ENCODE measurements at places on chromosomes 1 and 21.
A peak's percentile ranks its signal among the peaks of the same experiment; 100 is the strongest.

DNA sequence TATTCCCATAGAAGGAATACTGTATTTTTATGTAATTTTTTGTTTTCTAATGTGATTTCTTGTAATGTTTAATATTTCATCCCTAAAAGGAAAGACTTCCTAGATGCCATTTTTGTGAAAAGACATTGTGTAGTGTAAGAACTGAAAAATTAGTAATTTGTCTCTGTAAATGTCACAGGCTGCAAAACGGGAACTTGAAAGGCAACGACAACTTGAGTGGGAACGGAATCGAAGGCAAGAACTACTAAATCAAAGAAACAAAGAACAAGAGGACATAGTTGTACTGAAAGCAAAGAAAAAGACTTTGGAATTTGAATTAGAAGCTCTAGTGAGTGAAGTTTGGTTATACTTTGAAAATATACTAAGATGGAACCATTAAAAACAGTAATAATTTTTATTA is 132.2 kb downstream of the ITSN1 start:
- no peak for DNase-seq

DNA sequence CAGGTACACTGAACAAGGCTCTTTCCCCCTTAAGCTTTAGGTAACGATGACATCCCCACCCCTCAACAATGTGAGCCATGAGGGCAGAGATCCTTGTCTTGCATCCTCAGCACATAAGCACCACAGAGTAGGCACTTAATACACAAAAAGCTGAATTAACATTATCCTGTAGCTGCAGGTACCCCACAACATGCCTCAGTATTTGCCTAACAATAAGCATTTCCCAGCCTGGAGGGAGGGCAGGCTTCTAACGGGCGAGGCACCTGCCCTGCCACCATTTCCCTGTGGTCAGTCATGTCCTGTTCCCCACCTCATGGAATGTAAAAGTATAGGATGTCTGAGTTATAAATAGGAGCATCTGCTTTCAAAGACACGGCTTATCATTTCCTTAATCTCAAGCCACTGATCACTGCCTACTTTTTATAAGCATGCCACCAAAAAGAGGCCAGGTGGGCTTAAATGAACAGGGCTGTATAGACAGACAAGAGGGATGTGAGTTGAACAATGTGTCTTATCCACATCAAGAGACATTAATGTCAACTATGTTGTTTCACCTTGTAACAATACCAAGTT is 3.4 kb downstream of the CAPZB start:
- no peak for DNase-seq

DNA sequence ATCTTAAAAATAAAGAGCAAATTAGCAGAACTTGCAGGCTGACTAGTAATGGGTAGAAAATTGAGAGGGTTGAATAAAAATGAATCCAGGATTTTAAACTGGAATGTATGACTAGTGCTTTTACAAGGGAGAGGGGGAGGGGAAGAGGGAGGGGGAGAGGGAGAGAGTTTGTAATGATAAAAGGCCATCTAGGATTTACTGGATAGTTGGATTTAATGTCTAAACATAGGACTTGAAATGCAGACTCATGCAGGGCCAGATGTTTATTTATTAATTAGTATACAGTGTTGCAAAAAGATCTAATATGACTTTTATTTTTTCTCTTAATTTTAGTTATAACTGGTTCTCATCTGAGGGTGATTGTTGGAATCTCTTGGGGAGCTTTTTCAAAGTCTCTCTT is 4.3 kb downstream of the ZNF326 start:
- DNase-seq: no peak

GRCh38 chr1:104853276-104853675 is 1103.6 kb downstream of the AMY1C start:
- DNase-seq: no peak

- no peak for DNase-seq
These were observed 63.9 kb upstream of the GOLT1A start for GRCh38 chr1:204277563-204278219.

GRCh38 chr1:27574871-27575831 is 28.8 kb downstream of the AHDC1 start:
- no peak for DNase-seq

GRCh38 chr1:24696041-24696755 is 49.0 kb upstream of the CLIC4 start:
- DNase-seq: no peak

- DNase-seq: no peak
These were observed 30.7 kb downstream of the SLC2A1 start for GRCh38 chr1:42927920-42928505.

- no peak for DNase-seq
These were observed 6.2 kb upstream of the AADACL3 start for GRCh38 chr1:12709696-12710095.

DNA sequence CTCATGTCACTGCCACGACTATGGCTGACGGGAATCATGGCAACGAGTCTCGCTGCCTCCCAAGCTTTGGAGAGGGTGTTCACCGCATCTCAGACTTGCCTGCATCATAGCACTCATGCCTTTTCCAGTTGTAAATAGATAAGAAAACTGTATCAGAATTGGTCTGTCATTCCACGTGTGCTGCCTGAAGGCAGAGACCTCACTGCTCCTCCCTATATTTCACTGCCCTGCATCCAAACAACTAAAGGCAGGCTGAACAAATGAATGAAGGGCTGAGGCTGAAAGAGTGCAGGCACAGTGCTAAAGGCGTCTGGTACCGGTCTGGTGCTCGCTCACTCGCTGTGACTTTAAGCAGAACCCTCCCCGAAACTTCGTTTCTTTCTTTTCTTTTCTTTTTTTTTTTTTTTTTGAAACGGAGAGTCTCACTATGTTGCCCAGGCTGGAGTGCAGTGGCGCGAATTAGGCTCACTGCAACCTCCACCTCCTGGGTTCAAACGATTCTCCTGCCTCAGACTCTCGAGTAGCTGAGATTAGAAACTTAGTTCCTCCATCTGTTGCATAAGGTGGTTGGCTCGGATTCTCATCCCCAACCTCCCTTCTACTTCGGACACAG is 542 bp downstream of the EIF2B3 start:
- DNase-seq: no peak

GRCh38 chr21:19343711-19344110 is 940.1 kb upstream of the TMPRSS15 start:
- DNase-seq: no peak

DNA sequence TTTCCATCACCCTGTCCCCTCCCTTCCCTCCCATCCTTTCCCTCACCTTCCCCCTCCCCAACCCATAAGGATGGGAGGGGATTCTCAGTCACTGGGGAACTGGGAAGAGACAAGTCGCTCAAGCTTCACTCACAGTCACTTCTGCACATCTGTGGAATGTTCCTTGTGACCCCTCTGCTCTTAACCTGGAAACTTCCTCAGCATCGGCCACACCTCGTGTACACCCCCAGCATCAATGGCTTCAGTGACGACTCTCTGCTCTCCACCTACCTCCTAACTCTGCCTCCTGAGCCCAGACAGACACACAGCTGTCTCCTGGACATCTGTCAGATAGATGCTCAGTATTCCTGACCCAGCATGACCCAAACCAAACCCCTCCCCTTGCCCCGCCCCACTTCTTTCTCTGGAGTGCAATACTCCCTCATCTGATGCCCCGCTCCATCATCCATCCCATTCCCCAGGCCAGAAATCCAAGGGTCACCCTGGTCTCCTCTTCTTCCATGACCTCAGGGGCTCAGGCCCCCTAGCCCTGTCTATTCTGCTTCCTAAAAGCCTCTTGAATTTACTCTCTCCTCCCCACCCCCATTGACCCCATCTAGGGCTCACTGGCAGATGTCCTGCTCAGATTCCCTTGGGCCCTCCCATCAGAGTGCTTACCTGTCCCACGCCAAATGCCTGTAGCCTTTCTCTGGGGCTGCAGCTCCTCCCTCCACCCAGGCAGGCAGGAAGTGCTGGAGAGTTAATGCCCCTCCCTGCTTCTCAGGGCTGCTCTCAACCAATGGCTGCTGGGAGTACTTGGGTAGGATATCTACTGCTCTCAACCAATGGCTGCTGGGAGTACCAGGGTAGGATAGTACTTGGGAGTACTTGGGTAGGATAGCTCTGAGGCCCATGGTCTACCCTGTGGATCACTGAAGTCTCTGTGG is 83.1 kb upstream of the CSF3R start:
- no peak for DNase-seq

- no peak for DNase-seq
These were observed 451.4 kb upstream of the ADGRL2 start for GRCh38 chr1:81349194-81349965.

- DNase-seq: peak; percentile 51
These were observed 540 bp downstream of the ARHGEF2 start for GRCh38 chr1:155977690-155978324.

GRCh38 chr1:7640920-7641585 is 130.0 kb upstream of the VAMP3 start:
- DNase-seq: no peak

GRCh38 chr1:33327587-33328325 is 6.9 kb upstream of the A3GALT2 start:
- no peak for DNase-seq

- peak; percentile 61 for DNase-seq
These were observed 123.9 kb upstream of the VAMP3 start for GRCh38 chr1:7646981-7647901.

GRCh38 chr1:60101516-60101915 is 27.9 kb upstream of the C1orf87 start:
- DNase-seq: no peak

- DNase-seq: no peak
These were observed 48.4 kb downstream of the LTN1 start for GRCh38 chr21:28944296-28944695.

DNA sequence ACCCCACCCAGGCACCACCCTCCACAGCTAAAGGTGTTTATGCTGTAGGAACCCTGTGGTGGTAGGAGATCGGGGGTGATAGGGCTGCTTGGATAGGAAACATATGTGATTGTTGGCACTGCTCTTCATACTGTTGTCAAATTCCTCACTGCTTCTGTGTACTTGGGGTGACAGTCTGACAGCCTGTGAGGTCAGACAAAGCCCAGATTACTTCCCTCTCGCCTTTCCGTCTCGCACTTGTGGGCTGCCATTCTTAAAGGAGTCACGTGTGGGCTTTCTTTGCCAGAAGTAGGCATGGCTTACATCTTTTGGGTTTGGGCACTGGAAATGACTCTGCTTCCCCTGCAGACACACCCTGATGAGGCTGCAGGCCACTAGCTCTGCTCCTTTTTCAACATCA is 363.8 kb downstream of the DISC1 start:
- DNase-seq: no peak

GRCh38 chr1:149927056-149927562 is 494 bp downstream of the SF3B4 start:
- DNase-seq: no peak

- DNase-seq: peak; percentile 61
These were observed 8.0 kb upstream of the COL6A1 start for GRCh38 chr21:45973475-45974072.

GRCh38 chr1:51792864-51793263 is 85.7 kb downstream of the NRDC start:
- no peak for DNase-seq

DNA sequence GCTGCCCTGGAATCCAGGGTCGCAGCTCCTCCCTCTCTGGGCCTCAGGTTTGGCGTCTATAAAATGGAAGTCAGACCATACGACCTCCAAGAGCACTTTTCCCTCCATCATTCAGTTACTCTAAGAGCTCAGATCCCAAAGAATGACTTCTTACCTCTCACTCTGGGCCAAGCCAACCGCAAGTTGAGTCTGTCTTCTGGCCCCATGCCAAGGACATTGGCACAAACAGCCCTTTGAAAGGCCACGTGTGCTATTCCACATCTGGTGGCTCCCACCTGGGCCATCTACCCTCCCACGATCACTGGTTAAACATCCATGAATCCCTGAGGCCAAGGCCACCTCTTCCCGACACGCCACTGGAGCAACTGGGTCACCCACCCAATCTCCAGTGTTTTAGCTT is 12.4 kb downstream of the SLC2A7 start:
- DNase-seq: no peak

- DNase-seq: no peak
These were observed 36.5 kb downstream of the MCOLN2 start for GRCh38 chr1:84960371-84960770.

DNA sequence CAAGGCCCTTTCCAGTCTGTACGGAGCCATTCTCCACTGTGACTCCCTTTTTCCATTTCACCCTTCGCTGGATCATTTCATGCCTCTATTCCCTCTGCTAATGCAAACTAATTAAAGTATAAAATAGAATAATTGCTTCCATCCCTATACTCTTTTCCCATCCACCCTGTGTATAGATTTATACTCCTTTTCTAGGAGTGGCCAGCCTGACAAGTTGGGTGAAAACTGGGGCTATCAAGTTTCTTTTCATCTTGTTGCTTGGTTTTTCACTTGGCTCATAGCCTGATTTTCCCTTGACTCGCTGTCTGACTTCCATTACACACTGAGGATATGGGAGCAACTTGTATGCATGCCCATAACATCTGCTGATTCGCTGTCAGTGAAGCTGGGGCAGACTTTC is 107.0 kb downstream of the PLXNA2 start:
- no peak for DNase-seq

DNA sequence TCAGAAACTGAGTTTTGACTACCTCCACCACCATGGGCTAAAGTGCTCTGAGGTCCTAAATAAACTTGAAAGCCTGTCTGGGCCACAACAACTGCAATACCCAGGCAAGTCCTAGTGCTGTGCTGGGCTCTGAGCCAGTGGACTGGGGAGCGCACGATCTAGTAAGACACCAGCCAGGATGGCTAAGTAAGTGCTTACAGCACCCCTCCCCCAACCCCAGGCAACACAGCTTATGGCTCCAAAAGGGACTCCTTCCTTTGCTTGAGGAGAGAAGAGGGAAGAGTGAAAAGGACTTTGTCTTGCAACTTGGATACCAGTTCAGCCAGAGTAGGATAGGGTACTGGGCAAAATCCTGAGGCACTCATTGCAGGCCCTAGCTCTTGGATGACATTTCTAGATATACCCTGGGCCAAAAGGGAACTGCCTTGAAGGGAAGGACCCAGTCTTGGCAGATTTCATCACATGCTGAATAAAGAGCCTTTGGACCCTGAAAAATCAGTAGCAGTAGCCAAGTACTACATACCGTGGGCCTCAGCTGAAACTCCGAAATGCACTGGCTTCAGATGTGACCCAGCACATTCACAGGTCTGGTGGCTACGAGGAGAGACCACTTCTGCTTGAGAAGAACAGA is 1.6 kb downstream of the C1orf105 start:
- DNase-seq: no peak

DNA sequence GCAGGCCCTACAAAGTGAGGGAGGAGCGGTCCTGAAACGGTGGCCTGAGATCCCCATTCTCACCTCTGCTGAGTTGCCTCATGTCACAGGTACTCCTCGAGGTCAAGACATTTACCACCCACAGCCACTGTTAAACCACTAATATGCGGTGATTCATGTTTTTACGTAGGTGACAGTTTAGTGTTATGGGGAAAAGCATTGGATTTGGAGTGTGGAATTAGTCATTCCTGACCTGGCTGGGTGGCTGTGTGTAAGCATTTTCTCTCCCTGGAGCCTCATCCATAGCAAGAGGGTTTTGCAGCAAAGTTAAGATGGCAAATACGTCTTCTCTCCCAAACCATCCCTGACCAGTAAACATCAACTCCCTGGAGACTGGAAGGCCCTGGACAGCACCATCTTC is 57.8 kb upstream of the KCNJ6 start:
- DNase-seq: no peak

GRCh38 chr1:197391303-197392226 is 123.5 kb downstream of the CRB1 start:
- no peak for DNase-seq

Data from stimulated activated CD4-positive, alpha-beta T cell treated with anti-CD3 and anti-CD28 coated beads, Interleukin-12 subunit alpha, Interleukin-12 subunit beta, amount 100 ng/mL, for 48 hours (primary cell).